ENCODE measurements at places on chromosomes 1 and 21.

- no peak for DNase-seq
These were observed 42.5 kb upstream of the POFUT2 start for GRCh38 chr21:45330075-45330781.

DNA sequence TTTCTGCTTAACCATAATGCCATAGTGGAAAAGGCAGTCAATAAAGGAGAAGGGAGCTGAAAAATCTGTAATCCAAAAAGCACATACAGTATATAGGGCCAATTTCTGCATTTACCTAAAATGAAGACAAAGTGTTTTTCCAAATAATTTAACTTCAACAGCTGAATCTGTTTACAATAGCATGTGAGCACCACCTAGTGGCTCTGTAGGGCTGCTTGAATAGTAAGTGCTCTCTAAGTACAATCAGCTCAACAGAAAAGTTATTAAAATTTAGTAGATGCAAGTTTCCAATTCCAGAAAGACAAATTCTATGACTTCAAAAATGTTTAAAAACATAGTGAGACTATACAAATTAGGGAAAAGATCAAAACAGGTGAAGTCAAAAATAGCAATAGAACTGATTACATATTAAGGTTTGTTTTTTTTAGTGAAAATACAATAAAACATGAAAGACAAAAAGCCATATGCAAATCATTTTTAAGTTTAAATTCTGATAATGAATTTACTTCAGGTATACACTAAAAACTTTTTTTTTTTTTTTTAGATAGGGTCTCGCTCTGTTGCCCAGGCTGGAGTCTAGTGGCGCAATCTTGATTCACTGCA lies 220.0 kb downstream of the SETD4 start:
- DNase-seq, result peak; percentile 37

DNA sequence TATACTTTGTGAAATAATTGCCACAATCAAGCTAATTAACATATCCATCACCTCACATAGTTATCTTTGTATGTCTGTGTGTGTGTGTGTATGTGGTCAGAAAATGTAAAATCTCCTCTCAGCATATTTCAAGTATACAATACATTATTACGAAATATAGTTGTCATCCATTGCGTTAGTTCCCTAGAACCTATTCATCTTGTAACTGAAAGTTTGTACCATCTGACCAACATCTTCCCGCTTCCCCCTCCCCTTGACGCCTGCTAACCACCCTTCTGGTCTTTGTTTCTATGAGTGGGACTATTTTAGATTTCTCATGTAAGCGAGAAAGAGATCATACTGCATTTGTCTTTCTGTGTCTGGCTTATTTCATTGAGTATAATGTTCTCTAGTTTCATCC lies 455.3 kb downstream of the KCNT2 start:
- DNase-seq, result no peak

GRCh38 chr21:15472108-15473040 lies 257.4 kb upstream of the USP25 start:
- DNase-seq, result no peak

Data from GM10248 (cell line).